Erythroblast (primary cell): ENCODE measurements at places on chromosomes 11 and 22.
A peak's percentile ranks its signal among the peaks of the same experiment; 100 is the strongest.

DNA sequence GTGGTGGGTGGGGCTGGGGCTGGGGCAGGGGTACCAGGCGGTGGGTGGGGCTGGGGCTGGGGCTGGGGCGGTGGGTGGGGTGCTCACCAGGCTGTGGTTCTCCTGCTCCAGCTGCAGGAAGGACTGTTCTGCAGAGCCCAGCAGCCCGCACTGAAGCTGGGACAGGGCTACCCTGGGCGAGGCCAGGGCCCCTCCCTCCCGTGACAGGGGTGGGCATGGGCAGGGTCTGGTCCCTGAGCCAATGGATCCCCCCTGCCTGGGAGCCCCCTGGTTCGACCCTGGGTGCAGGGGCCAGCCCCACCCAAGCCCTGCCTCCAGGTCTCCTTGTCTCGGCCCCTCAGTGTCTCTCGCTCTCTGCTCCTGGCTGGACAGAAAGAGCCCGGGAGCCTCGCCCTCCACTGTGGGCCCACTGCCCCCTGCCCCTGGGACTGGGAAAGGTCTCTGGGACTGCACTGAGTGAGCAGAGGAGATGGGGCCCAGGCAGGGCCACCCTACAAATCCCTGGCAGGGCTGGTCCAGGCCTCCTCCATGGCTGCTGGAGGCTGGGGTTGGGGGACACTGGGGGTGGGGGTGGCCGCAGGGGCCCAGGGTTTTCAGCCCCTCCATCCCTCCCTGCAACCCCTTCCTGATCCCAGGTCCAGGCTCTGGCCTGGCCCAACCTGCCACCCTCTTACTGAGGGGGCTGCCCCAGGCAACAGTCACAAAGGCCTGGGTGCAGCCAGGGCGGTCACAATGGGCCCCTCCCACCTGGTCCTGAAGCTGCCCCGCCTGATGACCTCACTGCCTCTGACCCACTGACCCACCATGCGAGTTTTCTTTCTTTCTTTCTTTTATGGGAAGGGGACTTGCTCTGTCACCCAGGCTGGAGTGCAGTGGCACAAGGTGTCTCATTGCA, at the start of gene CCDC188:
TSS of gene CCDC188 (minus strand) at position 675 of the 895 bp plus-strand sequence. CDS start at position 606, 69 bp downstream.
- DNase-seq, result no peak

DNA sequence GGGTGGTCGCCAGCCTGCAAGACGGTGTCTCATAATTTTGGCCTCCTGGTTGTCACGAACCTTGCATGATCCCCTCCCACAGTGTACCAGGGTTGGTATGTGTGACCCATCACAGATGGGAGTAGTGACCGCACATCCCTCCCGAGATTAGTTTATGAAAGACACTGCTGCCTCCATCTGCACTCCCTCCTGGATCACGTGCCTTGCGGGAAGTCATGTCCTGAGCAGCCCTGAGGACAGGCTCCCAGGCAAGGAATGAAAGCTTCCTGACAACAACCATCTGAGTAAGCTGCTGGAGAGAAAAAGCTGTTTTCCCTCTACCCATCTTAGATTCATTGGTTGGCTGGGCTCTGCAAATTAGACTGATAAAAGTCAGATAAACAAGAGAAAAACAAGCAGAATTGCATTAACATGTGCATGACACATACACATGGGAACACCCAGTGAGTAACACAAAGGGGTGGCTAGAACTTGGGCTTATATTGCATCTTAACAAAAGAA, 14.4 kb upstream of the PAMR1 start:
- no peak for DNase-seq

GRCh38 chr22:29305836-29306174, 645 bp upstream of the GAS2L1 start:
- no peak for DNase-seq

DNA sequence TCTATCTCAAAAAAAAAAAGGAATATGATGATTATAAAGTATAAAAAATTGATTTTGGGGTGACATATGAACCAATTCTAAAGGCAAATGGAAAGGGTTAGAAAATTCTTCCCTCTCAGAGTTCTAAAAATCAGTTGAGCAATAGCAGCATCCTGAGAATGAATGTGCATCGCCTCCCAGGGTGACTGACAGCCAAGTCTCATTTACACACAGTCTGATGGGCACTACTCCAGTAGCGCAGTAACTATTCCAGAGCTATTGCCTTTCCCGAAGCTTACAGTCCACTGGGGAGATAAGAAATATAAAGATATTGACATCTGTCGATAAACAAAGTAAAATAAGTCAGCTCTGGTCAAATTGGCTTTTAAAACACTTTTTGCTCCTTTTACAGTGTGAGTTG, 32.3 kb upstream of the SORL1 start:
- DNase-seq, result no peak

DNA sequence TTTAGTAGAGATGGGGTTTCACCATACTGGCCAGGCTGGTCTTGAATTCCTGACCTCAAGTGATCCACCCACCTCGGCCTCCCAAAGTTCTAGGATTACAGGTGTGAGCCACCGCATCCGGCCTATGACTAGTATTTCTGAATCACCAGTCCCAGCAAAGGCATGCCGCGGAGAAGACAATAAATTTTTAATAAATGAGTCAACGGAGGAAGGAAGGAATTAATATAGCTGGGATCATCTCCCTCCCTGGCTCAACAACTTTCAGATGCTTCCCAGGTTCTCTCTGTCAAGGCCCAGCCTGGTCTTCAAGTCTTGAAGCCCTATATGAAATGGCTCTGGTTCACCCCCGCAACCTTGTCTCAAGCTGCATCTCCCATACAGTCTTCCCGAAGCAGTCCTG, 45.7 kb downstream of the CYTH4 start:
- no peak for DNase-seq

DNA sequence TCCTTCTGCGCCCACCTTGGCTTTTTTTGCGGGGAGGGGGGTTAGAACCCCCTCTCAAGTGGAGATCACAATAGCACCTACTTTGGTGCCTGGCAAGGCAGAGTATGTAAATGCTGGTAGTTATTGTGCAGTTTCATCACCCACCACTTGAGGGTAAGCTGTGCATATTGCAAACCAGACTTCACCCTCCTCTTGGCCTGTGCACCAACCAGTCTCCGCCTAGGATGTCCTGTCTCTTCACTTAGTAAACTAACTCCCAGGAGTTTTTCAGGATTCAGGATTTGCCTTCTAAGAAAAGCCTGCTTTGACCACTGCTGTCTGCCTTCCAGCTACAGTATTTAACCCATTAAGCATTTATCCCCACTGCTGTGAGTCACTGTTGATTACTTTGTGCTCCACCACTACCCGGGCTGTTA, 2.0 kb upstream of the UBXN1 start:
- DNase-seq, result peak; percentile 74

- no peak for DNase-seq
Observed at GRCh38 chr22:24410110-24410856, 17.1 kb upstream of the ADORA2A start.

DNA sequence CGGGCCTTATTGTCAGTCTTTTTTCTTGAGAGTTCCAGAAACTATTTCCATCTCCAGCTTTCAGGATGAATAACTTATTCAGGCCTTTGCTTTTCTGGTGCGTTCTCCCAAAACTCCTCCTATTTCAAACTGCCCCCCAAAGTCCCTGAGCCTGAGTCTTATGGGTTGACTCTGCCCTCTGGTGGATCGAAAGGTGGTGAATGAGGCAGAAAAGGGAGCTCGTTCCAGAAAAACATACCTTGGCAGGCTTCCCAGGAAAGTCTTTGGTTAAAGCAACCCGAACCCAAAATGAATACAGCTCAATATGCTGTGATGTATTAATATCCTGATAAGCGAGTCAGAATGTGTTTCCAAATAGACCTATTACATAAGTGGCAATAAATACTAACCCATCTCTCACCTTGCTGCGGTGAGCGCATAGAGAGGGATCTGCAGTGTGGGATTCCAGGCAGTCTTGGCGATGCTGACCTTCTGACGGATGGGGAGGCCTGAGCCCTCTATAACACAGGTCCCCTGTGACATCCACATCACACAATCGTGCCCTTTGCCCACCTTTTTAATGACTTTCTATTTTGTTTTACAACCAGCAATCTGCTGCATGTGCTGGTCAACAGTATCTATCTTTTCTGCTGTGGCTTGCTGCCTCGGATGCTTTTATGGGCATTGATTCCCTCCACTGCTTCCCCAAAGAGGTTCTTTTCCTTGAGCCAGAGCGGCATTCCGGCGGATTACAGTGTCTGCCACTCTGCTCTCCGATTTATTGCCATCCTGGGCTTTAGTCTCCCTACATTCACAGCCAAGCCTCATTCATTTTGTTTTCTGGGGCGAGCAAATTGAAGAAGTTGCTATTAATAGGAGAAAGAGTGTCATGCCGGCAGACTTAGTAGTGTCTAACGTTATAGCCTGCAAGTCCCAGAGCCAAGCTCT, 756.8 kb downstream of the NTM start:
- DNase-seq, result peak; percentile 2

GRCh38 chr11:109109571-109110315, 312.2 kb upstream of the C11orf87 start:
- DNase-seq, result no peak

DNA sequence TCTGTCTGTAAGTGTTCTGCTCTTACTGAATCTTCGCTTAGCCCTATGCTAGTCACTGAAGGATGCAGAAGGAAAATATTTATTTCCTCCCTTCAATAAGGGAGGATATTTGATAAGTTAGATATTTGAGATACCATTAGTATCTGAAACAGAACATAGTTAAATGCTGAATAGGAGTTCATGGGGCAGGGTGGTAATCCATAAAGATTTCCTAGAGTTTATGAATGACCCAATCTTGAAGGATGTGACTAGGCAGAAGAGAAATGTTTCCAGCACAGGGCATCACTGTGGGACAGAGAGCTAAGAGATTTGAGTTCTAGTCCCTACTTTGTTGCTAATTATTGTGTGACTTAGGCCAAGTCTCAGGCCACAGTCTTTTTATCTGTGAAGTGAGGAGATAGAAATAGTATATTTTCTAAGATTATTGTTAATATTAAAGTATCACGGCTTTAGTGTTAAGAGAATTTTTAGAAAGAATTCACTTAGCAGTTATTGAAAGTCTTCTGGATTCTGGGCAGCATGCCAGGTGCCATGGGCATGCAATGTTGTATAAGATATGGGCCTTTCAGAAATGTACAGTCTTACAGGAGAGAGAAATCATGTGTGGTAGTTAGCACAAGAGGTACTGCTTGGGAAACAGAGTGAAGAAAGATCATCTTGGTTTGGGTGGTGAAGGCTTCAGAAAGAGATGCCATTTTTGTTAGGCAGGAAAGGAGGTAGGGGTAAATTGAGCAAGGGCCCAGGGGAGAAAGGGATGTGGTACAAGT, 24.0 kb downstream of the SWAP70 start:
- DNase-seq, result peak; percentile 63

- no peak for DNase-seq
Observed at GRCh38 chr11:125053167-125053566, 9.9 kb upstream of the SLC37A2 start.

DNA sequence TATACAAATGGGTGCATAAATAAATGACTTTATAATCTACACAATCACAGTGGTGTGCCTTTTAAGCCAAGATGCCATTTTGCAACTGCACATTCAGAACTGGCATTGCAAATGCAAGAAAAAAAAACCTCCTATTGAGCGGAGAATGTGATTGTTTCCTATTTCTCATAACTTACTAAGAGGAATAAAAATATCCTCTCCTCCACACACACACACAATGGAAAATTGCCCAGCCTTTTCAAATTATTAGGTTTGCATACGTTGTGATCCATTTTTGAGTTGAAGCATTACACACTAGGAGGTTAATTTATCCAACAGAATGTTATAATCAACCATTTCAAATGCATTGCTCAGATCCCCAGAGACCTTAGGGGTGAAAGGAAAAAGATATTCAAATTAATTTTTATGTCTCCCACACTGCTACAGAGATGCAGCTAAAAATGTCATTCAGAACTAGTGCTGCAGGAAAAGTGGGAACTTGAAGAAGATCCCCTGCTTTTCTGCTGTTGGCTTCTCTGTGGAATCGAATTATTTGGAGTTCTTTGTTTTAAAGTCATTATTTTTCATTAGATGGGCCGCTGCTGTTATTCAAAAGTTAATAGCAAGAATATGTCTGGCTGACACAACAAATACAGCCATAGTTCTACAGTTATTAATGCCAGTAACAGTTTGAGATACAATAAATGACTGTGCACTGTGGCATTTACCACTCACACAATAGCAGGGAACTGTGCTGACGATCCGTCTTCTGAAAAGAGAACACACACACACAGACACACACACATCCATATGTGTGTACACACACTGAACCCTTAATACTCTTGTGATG, 299.9 kb upstream of the ANO5 start:
- no peak for DNase-seq

DNA sequence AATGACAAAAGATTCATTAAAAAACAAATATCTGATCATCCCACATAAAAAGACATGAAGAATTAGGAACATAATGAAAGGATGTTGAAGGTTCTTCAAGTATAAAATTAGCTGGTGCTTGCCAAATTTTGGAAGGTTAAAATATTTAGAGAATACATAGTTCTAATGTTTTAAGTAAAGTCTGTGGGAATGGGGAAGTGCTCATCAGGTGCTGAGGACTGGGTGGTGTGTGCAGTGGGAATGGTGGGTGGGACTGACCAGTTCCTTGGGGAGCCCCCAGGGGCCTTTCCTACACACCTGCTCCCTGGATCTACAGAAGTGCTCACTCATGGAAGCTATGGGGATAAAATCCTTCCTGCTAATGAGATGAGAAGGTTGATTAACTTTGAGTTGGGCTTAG, 11.8 kb downstream of the LDLRAD3 start:
- DNase-seq, result no peak

DNA sequence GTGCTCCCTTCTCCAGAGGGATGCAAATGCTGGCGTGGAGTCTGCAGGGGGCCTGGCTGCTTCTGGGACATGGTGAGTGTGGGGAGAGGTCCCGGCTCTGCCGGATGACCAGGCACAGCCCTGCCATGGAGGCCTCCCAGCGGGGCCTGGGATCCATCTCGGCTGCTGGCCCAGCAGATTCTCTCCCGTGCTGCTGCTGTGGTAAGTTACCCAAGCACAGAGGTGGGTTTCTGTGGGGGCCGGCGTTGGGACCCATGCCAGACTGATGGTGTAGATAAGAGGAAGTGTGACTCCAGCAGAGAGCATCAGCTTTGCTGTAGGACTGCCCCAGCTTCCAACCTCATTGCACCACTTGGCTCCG, 147.5 kb upstream of the B3GAT1 start:
- DNase-seq, result no peak

DNA sequence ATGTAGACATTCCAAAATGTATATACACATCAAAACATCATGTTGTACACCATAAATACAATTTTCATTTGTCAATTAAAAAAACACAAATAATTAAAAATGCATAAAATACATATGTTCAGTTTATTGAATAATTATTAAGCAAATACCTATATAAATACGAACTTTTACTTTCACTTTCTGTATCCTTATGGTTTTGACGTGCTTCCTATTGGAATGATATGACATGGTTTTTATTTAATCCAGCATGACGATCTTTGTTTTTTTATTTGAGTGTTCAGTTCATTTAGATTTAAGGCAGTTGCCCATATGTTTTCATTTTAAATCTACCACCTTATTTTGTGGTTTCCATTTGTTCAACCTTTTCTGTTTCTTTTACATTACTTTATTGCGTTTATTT, 198.3 kb upstream of the PLET1 start:
- no peak for DNase-seq
